Epithelial cell of alveolus of lung (primary cell): ENCODE measurements at places on chromosomes 3 and 15. TPM values are rescaled to one million over a fixed set of nuclear protein-coding genes. Genes with fewer than 3 reads are reported as not detected.

The NEK10 gene
- total RNA-seq, result 0.52 TPM in 1 of 2 replicates, not detected in the other

The ATP2B2 gene
- not detected in 2 replicates for total RNA-seq

The RASGRF1 gene
- not detected in 2 replicates for total RNA-seq

The RARRES1 gene
- total RNA-seq, result 88.2 and 148 TPM in 2 replicates

The MYZAP gene
- total RNA-seq, result 0.72 and 0.78 TPM in 2 replicates
